ENCODE measurements at places on chromosomes 4 and X.

DNA sequence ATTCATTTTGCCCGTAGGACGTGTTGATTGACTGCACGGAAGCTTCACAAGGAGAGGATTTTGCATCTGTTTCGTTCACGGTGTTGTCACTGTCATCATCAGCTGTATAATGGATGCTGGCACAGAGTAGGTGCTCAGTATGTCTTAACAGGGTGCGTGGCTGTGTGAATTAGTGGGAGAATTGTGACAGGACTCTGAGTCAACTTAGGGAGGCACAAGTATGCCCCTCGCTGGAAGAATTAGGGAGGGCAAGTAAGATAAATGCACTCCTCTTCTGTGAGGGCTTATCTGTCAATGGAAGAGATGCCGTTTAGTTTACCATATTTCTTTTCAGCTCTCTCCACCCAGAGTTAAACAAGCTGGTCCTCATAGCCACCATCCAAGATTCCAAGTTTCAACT is 107.2 kb downstream of the TRIML1 start:
- no peak for DNase-seq

DNA sequence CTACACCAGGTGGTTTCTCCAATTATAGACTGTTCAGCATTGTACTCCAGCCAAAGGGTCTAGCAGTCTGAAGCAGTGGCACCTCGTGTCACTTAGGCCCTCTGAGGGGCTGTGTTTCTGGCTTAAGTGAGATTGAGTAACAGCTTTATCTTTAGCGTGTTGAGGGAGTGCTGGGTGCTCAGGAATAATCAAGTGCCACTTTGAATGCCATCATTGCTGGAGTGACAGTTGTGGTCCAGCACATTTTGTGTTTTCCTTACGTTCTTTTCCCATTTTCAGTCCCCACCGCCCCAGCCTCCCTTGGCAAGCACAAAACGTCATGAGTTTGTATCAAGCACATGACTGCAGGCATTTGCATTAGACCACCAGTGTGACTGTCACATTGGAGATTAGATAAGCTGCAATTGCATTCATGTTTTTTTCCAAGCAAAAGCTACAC is 58.7 kb downstream of the FNIP2 start:
- no peak for DNase-seq

DNA sequence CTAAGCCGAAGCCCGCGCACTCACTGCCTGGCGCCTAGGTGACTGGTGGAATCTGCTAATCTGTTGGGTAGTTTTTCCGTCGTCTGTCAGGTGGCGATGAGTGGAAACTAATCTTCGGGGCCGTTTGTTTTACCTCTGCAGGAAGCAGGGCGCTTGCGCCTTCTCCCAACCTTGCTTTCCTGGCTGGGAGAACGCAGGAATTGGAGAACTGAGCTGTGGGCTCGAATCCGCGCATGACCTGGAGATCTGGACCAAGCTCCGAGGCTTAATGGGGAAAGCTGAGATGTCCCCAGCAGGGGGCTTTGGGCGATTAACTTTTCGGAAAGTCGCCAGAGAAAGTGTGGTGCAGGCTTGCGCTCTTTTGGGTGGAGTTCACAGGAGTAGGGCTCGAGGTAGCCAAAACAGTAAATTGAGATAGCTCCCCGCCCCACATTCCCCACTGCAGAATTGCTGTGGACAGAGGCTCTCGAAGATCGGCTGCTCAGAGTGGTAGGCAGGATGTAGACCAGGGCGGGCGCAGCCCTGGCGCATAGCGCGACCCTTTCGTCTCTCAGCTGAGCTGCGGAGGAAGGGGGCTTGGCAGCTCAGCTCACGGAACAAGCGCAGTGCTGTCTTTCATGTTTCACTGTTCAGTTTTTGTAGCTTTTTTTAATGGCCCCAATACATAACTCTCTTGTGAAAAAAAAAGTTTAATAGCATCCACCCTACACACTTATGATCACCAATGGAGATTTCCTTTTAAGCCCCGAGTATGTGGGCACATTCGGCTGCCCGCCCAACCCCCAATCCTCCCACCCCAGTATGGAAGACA is 2.7 kb upstream of the FGF5 start:
- DNase-seq: no peak

GRCh38 chr4:79173186-79173585 is 152.7 kb downstream of the NAA11 start:
- no peak for DNase-seq

DNA sequence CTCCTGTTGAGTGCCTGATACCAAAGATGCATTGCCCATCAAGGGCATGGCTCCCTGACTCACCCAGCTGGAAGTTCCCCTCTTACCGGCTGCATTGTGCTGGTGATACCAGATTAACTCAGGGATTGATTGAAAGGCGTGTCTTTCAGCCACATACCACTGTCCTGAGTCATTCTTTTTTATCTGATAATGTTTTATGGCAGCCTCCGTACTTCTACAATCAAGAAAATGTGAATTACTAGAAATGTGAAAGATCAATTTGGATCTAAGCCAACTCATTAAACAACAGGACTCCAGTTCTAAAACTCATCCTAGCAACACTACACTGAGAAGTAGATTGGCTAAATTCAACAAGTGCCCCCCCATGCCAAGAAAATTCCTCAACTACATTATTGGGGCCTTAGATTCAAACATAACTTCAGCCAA is 40.0 kb downstream of the TXK start:
- no peak for DNase-seq

DNA sequence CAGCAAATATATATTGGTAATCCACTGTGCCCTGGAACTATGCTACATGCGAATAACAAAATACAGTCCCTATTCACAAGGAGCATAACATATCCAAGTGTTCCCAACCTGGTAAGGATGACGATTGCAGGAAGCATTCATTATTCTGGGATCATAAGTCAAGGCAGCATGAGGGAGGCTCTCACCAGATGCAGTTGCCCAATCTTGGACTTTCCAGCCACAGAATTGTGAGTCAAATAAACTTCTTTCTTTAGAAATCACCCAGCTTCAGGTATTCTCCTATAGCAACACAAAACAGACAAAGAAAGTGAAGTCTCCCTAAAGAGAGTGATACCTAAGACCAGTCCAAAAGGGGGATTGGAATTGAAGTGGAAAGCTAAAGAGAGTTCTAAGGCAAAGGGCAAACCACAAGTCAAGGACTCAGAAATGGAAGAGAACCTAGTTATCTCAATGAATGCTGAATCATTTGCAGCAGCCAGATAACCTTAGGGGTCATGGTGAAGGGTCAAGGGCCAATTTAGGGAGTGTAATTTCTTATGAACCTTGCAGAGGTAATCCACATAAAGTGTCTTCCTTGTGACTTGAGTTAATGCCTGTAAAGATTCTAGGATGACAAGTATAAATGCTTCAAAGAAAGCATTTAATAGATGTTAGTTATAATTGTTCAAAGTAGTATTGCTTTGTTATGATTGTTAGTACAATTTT is 103.1 kb upstream of the PCDH7 start:
- no peak for DNase-seq

GRCh38 chrX:14232688-14233087 is 203.0 kb upstream of the GEMIN8 start:
- no peak for DNase-seq

DNA sequence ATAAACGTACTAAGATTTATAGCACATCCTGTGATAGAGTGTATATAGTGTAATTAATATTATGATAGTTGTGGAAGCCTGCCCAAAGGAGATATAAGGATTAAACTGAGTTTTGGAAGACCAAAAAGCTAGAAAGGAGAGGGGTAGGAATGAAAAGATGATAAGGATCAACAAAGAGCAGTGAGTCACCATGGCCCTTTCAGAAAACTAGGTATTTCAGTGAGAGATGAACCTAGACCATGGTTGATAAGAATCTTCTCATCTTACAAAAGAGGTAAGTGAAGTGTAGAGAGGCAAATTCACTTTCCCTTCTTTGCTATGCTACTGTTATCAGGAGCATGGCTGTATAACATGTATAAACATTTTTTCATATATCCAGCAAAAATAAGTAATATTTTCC is 133.8 kb upstream of the PLAC1 start:
- no peak for DNase-seq

GRCh38 chrX:148611993-148612392 is 111.6 kb downstream of the AFF2 start:
- no peak for DNase-seq

- no peak for DNase-seq
These were observed 85.8 kb downstream of the PHKA2 start for GRCh38 chrX:18898091-18898490.

GRCh38 chr4:80393246-80393969 is 57.9 kb downstream of the CFAP299 start:
- no peak for DNase-seq

DNA sequence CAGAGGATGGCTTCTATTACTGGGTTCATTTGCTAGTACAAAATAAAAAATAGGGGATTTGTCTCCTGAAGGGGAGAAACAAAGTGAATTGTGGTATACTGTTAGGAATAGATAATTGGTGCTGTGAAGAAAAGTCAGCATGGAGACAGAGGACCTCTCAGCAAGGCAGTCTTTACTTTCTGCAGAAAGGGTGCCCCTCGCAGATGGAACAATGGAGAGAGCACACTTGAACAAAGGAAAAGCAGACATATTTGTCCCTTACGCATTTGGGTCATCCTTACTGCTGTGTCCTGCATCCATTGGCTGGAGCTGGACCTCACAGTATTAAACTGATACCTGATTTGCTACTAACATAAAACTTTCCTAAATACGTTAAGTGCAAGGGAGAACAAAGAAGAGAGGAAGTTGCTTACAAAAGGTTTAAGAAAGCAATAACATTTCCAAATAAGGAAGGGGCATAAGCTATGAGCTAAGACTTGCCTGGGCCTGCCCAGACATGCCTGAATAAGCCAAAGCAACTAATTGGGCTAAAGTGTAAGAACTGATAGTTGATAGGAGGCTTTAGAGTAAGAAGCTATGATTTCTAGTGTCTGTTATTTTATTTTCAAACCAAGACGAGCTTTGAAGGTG is 83.8 kb downstream of the CCKAR start:
- no peak for DNase-seq

DNA sequence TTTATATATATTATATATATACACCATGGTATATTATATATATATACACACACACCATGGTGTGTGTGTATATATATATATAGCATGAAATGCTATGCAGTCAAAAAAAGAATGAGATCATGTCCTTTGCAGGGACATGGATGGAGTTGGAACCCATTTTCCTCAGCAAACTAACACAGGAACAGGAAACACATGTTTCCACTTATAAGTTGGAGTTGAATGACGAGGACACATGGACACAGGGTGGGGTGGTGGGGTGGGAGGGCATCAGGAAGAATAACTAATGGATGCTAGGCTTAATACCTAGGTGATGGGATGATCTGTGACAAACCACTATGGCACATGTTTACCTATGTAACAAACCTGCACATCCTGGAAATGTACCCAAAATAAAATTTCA is 293.6 kb upstream of the NDST3 start:
- DNase-seq: no peak

GRCh38 chr4:75213480-75213879 is 280.6 kb downstream of the PARM1 start:
- no peak for DNase-seq

DNA sequence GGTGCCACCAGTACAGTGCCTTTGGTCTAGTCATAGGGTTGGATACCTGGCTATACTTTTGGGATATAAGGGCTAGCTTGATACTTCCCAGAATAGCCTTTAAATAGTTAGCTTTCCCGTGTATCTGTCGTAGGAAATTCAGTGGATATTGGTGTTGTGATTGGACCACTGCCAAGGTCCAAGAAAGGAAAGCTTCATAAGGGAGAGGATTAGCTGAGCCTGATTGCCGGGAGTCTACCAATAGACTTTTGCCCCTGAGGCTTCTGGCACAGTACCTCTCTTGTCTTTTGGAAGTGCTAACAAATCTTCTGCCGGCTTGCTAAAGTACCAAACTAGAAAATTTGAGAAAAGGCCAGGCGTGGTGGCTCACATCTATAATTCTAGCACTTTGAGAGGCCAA is 350.6 kb downstream of the CHIC1 start:
- no peak for DNase-seq

DNA sequence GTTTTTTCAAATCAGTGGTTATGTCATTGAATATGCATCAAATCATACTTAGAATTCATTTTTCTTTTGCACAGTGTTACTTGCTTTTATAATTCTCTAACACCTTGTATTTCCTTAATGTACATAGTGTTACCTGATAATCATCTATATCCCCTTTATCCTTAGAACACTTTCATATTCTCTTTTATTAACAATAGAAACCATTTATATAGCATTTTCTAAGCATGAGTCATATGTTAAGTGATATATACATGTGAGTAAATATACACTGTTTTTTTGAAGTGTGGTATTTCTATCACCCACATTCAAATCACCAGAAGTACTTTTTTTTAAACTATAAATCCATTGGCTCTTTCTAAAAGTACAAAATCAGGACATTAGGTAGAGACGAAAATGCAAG is 15.3 kb downstream of the EPHA5 start:
- no peak for DNase-seq

DNA sequence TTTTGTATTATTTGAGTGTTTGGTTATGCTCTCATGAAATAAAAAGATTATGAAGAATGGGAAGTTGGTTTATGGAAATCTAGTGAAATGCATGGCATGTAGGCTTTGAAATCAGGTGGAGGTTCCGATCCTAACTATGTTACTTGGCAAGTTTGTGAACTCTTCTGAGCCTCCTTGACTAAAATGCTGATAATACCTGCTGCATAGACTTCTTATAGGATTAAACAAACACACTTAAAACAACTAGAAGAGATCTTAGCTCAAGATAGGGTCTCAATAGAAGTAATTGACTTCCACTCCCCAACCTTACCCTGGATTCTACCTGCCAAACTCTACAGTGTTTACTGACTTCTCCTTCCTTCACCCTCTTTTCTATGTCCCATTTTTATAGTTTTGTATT is 22.2 kb upstream of the TLR2 start:
- DNase-seq: no peak

GRCh38 chr4:37960679-37961450 is 667 bp downstream of the PTTG2 start:
- no peak for DNase-seq
